ENCODE measurements at places on chromosomes 6 and 20.

DNA sequence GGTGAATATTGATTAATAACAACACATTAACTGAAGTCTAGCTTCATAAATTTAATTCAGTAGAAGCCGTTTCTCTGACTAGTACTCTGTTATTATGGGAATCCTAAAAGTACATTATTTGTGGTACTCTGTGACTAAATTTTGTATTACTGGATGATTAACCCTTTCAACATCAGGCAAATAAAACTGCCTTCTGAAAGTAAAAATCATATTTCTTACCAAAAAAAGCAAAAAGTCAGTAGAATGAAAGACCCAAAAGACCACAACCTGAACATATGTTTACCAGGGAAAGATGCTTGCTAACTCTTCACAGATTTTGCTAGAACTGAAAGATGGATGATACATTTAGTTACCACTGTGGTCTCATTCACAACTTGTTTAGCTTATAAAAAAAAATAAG is 73.2 kb downstream of the AHI1 start:
- DNase-seq: no peak

GRCh38 chr6:41572613-41573012 is 26.4 kb downstream of the FOXP4 start:
- DNase-seq: no peak

- no peak for DNase-seq
Observed at GRCh38 chr6:16944596-16944995, 157.3 kb upstream of the STMND1 start.

- DNase-seq: peak; percentile 29
Observed at GRCh38 chr6:118650582-118651281, 659 bp downstream of the CEP85L start.

GRCh38 chr6:91965872-91966271 is 1379.0 kb upstream of the MAP3K7 start:
- DNase-seq: no peak

GRCh38 chr6:85436411-85436810 is 13.5 kb upstream of the NT5E start:
- no peak for DNase-seq

DNA sequence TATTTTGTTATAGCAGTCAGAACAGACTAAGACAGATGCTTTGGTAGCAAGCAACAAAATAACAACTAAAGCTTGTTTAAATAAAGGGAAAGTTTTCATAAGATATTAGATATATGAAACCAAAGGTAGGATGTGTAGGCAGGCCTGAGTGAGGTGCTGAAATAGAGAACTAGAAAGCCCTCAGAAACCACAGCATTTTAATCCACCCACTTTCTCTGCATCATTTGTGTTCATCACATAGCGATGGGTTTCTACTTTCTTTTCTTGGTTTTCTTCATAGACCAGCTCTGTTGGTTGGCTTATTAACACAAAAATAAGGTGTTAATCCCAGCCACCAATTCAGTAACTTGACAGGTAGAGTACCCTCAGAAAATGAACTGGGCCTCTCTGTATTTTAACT is 58.6 kb downstream of the RPS12 start:
- DNase-seq: no peak

DNA sequence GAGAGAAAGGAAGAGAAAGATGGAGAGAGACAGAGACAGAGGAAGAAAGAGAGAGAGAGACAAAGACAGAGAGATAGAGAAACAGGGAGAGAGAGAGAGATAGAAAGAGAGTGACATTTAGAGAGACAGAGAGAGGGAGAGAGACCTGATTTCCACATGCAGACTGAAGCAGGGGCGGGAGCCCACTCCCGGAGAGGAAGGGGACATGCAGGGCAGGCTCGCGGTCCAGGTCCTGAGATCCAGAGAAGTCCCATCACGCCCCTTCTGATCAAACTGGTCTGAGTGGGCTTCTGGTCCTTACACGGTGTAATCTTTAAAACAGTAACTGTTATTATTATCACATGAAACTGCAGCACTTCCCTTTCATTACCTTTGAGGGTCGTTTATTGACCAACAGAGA is 62.2 kb downstream of the PHACTR3 start:
- DNase-seq: no peak

GRCh38 chr6:116561377-116562018 is 7.9 kb downstream of the CALHM4 start:
- peak; percentile 56 for DNase-seq

- no peak for DNase-seq
Observed at GRCh38 chr6:157732007-157732406, 91.0 kb upstream of the SNX9 start.

DNA sequence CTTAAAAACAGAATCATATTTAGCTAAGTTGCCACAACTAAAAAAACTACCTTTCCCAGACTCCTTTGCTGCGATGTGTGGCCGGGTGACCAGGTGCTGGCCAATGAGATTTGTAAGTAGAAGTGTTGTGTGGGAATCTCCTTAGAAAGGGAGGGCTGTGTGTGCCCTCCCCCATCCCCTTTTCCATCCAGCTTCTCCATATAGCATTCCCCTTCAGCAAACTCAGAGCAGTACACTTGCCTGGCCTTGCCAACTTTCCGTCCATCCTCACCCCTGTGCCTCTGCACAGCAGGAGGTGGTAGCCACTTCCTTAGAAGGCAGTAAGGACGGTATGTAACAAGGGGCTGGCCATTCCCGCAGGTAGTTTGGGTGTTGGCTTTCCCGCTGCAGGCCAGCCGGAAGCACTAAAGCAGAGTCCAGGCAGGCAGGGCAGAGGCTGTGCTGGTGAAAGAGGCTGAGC is 22.3 kb upstream of the KCNK16 start:
- DNase-seq: no peak

DNA sequence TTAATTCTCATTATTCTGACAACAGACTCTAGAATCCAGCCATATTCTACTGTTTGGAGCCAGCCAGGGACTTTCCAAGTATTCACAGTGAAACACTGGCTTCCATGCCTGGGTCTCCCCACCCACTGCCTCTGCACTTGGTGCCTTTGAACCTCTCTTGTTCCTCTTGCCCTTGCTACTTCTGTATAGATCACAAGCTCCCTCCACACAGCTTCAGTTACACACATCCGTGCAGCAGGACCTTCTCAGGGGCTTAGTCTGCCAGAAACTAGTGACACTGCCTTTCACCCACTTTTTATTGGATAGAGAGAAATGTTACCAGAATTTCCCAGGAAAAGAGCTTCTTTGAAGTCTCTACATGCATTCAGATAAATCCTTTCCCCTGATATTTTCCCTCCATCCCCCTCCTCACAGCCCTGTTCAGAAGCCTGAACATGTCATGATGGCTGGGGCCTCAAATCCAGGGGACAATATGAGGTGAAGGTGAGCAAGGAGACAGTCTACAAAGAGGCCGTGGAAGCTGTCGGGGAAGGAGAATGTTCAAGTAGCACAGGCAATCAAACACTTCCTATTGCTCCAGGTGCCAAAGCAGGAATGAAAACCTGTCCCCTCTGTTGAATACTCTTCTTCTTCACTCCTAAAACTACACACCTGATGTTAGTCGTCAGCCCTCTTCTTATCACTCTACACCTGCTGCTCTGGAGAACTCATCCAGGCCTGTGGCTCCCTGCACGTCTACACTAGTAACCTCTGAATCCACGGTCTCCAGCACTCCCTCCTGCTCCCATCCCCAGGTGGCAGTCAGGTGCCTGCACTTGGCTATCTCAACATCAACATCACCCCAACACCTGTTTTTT is 20.2 kb upstream of the HLA-DOA start:
- DNase-seq: peak; percentile 100

DNA sequence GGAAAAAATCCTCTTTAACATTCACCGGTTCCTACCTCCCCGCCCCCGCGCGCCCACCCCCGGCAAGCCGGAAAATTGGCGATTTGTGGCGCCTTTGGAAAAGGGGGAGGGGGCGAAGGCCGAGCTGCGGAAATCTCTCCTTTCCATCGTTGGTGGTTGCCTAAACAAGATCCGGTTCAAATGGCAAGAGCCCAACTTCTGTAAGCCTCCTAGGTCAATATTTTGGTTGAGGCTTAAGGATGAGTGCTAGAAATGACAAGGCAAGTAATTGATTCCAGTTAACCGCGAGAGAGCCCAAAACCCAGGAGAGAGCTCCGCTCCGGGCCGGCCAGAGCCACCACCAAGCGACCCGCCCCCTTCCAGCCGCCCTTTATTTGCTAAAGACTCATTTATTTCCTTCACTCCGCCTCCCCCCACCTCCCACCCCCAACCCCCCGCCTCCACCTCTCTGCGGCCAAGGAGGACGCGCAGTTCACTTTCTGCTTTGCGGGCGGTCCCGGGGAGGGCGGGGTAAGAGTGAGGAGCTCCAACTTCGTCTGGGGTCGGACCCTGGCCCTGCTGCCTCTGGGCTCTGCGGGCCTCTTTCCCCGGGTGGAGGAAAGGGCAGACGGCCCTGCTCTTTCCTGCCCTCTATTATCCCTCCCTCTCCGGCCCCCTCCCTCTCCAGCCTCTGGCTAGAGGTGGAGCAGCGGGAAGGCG is 838 bp upstream of the NKX2-2 start:
- DNase-seq: no peak

- DNase-seq: no peak
Observed at GRCh38 chr6:154981079-154981870, 13.8 kb upstream of the TIAM2 start.

DNA sequence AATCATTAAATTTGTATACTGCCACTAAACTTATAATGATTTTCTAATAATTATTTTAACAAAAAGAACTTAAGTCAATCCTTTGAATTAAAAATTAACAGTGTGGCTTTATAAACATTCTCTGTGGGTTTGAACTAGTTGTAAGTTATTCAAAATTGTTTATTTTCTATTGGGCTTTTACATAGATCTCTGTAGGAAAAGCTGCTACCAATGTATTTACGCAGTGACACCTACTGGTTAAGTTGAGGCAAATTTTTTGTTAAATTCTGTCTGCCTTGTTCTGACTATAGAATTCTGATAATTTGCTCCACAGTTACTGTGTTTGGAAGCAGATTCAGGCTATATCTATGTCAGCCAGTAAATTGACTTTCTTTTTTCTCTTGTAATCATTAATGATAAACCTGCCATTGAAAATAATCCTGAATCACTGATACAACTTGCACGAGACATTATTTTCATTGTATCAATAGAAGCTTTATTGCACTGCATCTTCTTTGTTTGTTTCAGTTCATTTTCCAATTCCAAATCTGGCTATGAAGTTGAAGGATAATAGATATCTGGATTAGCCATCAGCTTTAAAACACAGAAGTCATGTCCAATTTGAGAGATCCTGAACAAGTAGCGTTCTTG is 66.0 kb upstream of the UTRN start:
- DNase-seq: peak; percentile 73

- DNase-seq: no peak
Observed at GRCh38 chr6:33273924-33274902, 2.3 kb downstream of the RPS18 start.

DNA sequence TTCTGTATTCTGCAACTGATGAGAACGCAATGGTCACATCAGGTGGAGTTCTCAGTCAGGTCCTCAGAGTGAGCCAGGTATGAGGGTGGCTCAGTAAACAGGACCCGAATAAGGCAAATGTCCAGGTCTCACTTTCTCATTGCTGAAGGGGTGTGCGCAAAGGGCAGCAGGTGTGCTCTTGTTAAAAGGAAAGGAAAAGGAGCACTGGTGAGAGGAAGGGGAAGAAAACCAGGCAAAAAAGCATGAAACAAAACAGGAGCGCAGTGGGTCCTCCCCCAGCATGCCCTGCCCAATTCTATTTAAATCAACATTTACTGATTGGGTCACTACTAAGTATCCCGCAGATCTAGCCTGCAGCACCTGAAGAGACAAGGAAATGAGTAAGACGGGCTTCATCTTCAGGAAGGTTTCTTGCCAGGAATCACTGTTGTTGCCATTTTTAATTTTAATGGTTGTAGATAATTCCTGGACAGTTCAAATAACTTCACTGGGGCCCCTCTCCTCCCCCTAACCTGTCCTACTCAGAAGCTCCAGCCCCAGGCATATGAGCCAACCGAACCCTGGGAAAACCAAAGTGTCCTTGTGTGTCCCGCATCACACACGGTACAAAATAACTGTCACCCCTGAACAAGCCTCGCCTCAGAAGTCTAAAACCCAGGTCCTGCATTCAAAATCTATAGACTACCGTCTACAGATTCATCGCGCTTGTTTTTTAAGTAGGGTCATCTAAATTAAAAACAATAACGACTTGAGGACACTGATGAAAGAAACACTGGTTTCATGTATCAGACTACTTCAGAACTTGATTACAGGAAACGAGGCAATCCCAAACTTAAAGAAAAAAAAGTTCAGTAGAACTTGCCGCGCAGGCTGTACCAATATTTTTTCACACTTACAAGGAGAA is 980 bp downstream of the MBOAT1 start:
- DNase-seq: peak; percentile 37

- no peak for DNase-seq
Observed at GRCh38 chr20:47586649-47587294, 85.1 kb downstream of the NCOA3 start.

GRCh38 chr20:4633379-4633778 is 88.3 kb upstream of the PRND start:
- DNase-seq: no peak

- DNase-seq: peak; percentile 37
Observed at GRCh38 chr6:138805016-138805765, 9.3 kb downstream of the ECT2L start.

GRCh38 chr6:41604006-41604405 is 34.3 kb upstream of the MDFI start:
- DNase-seq: no peak

- DNase-seq: peak; percentile 93
Observed at GRCh38 chr20:50004229-50004628, 21.4 kb downstream of the SNAI1 start.

- DNase-seq: no peak
Observed at GRCh38 chr6:109977791-109978173, 329 bp upstream of the GPR6 start.

- no peak for DNase-seq
Observed at GRCh38 chr6:134604014-134604676, 286.2 kb upstream of the SGK1 start.

DNA sequence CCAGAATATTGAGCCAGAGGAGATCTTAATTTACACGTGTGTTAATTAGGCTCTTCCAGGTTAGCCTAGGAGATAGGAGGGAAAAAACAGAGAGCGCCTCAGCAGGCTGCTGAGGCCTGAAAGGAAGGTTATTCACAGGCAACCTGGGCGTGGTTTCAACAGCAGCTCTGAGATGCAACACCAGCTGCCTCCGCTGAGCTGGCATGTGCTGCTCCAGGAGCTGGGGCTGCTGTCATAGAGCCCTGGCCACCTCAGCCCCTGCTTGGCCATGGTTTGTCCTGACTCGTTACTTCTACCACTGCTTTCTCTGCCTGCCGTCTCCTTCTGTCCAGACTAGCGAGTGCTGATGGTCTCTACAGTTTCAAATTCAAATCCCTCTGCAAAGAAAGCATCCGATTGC is 32.4 kb upstream of the RPP40 start:
- no peak for DNase-seq

GRCh38 chr6:142874676-142875075 is 70.3 kb downstream of the HIVEP2 start:
- no peak for DNase-seq
